Dorsolateral prefrontal cortex (tissue), 122 donors: ENCODE measurements at places on chromosomes 5 and 9. TPM values are rescaled to one million over a fixed set of nuclear protein-coding genes. Genes with fewer than 3 reads are reported as not detected.

PHYHD1 gene
- total RNA-seq, result 21.3 TPM

ADAMTS19 gene
- total RNA-seq, result 15.7 TPM

ALAD gene
- 92.3 TPM for total RNA-seq

EPB41L4A gene
- total RNA-seq, result 7.1 TPM

SPARC gene
- 340 TPM for total RNA-seq

EPB41L4B gene
- total RNA-seq, result 25.9 TPM

SPINK13 gene
- total RNA-seq, result not detected

CD180 gene
- 0.91 TPM for total RNA-seq

RLN1 gene
- total RNA-seq, result not detected

LRRC70 gene
- total RNA-seq, result 2.4 TPM

AGXT2 gene
- total RNA-seq, result not detected

KCNV2 gene
- total RNA-seq, result not detected

HAND1 gene
- not detected for total RNA-seq

C9orf85 gene
- total RNA-seq, result 12.4 TPM

GBGT1 gene
- 12.8 TPM for total RNA-seq

SARDH gene
- 6.7 TPM for total RNA-seq

DPYSL3 gene
- total RNA-seq, result 81.5 TPM

CDKN2A gene
- 4.3 TPM for total RNA-seq

CDH9 gene
- 50.1 TPM for total RNA-seq

DBH gene
- total RNA-seq, result 2.9 TPM

TEX48 gene
- total RNA-seq, result not detected

NTNG2 gene
- 41.0 TPM for total RNA-seq

SCGB3A2 gene
- total RNA-seq, result not detected

ANKRD55 gene
- total RNA-seq, result 7.9 TPM

BTNL9 gene
- 30.8 TPM for total RNA-seq

IGIP gene
- total RNA-seq, result 59.0 TPM

ZBTB43 gene
- total RNA-seq, result 37.3 TPM

MEIKIN gene
- total RNA-seq, result 6.3 TPM

PCDHGB1 gene
- 10.4 TPM for total RNA-seq

ANKS6 gene
- 37.7 TPM for total RNA-seq

FOXD4L4 gene
- total RNA-seq, result 3.1 TPM

SPINK5 gene
- not detected for total RNA-seq

PCDHAC1 gene
- 7.4 TPM for total RNA-seq

ZNF883 gene
- 12.1 TPM for total RNA-seq

PRUNE2 gene
- 327 TPM for total RNA-seq

THBS4 gene
- 33.9 TPM for total RNA-seq

UGT3A1 gene
- total RNA-seq, result not detected

IRX1 gene
- total RNA-seq, result not detected

PRDM9 gene
- not detected for total RNA-seq

CARTPT gene
- total RNA-seq, result 102 TPM

ABO gene
- 1.7 TPM for total RNA-seq

TSLP gene
- 0.47 TPM for total RNA-seq

LEAP2 gene
- 2.5 TPM for total RNA-seq

BAAT gene
- 2.1 TPM for total RNA-seq

C1QTNF2 gene
- 2.2 TPM for total RNA-seq
